ENCODE measurements at places on chromosomes 13 and 19. TPM values are rescaled to one million over a fixed set of nuclear protein-coding genes. Genes with fewer than 3 reads are reported as not detected.

DIRAS1 gene
- not detected for total RNA-seq

IGFL1 gene
- total RNA-seq: not detected

ABHD13 gene
- total RNA-seq: 3.3 TPM

IZUMO2 gene
- total RNA-seq: not detected

NDFIP2 gene
- total RNA-seq: 4.0 TPM

DOCK6 gene
- 78.2 TPM for total RNA-seq

TBC1D4 gene
- total RNA-seq: 22.6 TPM

REEP6 gene
- total RNA-seq: 3.1 TPM

ZNF460 gene
- total RNA-seq: 62.5 TPM

ADGRE3 gene
- total RNA-seq: not detected

PSENEN gene
- 53.7 TPM for total RNA-seq

ZNF675 gene
- total RNA-seq: 37.1 TPM

TEX101 gene
- total RNA-seq: not detected

ZNF154 gene
- total RNA-seq: not detected

UBE2L5 gene
- total RNA-seq: 1.00 TPM

ICAM3 gene
- 82.0 TPM for total RNA-seq

LILRB3 gene
- not detected for total RNA-seq

PABPC3 gene
- 0.39 TPM for total RNA-seq

C19orf73 gene
- total RNA-seq: 2.5 TPM

CEACAM7 gene
- not detected for total RNA-seq

ZNF444 gene
- 21.8 TPM for total RNA-seq

ZNF45 gene
- 9.7 TPM for total RNA-seq

MADCAM1 gene
- 2.0 TPM for total RNA-seq

CSNK1A1L gene
- not detected for total RNA-seq

KLK3 gene
- not detected for total RNA-seq

ANGPTL8 gene
- 1.0 TPM for total RNA-seq

PCSK4 gene
- 13.0 TPM for total RNA-seq

KLK4 gene
- total RNA-seq: not detected

ZNF285 gene
- total RNA-seq: not detected

SERPINE3 gene
- total RNA-seq: not detected

LRP3 gene
- total RNA-seq: not detected

IQCN gene
- total RNA-seq: 1.1 TPM

ATXN8OS gene
- not detected for total RNA-seq

C3 gene
- total RNA-seq: not detected

KRTDAP gene
- not detected for total RNA-seq

PKN1 gene
- 233 TPM for total RNA-seq

SPTBN4 gene
- 4.1 TPM for total RNA-seq

MEIS3 gene
- 0.79 TPM for total RNA-seq

HSD17B14 gene
- 1.8 TPM for total RNA-seq

FCER2 gene
- total RNA-seq: 4.6 TPM

LILRA1 gene
- not detected for total RNA-seq

CCNA1 gene
- total RNA-seq: not detected

SIPA1L3 gene
- 84.4 TPM for total RNA-seq

TPTE2 gene
- total RNA-seq: 0.30 TPM

B3GNT3 gene
- not detected for total RNA-seq

DAND5 gene
- total RNA-seq: 0.77 TPM

CCDC106 gene
- 29.0 TPM for total RNA-seq

ATP4A gene
- total RNA-seq: 0.33 TPM

STOML3 gene
- not detected for total RNA-seq

VWA8 gene
- 31.5 TPM for total RNA-seq

ANKLE1 gene
- 59.4 TPM for total RNA-seq

ZNF576 gene
- 14.5 TPM for total RNA-seq

PGLYRP1 gene
- total RNA-seq: not detected

LRRC4B gene
- not detected for total RNA-seq

ZSCAN1 gene
- not detected for total RNA-seq

Measured in OCI-LY7 (cell line).